ENCODE measurements at places on chromosomes 13 and 19.

GRCh38 chr19:5018224-5019015 lies 49.5 kb downstream of the KDM4B start:
- DNase-seq, result no peak

GRCh38 chr13:111211789-111212516 lies 96.8 kb downstream of the ARHGEF7 start:
- DNase-seq, result no peak

DNA sequence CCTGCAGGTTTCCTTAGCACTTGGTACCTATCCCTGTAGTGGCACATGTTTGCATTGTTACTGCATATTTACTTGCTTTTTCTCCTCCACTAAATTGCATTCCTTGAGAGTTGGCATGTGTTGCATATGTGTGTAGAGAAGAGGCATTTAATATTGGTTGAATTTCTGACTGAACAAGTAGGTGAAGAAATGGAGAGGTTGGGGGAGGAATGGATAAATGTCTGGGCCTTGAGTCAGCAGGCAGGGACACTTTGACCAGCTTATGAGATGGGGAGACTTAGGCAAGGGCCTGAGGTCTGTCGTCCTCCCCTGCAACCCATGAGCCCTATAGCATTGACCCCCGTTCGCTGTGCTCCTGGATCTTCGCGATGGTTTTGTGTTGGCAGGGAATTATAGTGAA lies 2.0 kb upstream of the GPR18 start:
- no peak for DNase-seq

GRCh38 chr13:104759069-104759468 lies 1692.9 kb upstream of the SLC10A2 start:
- DNase-seq, result no peak

DNA sequence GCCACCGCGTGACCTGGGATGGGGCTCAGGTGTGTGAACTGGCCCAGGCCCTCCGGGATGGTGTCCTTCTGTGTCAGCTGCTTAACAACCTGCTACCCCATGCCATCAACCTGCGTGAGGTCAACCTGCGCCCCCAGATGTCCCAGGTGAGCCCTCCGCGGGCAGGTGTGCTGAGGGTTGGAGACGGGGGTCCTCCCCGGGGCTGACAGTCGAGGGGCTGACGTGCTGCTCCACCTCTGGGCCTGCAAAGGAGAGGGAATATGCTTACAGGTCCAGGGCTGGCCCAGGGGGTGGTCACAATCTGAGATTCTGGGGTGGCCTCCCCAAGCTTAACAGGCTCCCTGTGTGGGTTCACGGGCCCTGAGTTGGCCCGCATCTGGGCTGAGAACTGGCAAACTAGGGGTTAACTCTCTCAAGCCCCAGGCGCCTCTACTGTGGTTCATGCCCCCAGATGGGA lies 386 bp downstream of the VAV1 start:
- DNase-seq, result no peak

GRCh38 chr19:6518145-6518911 lies 12.5 kb upstream of the TNFSF9 start:
- DNase-seq, result no peak
